Hindlimb muscle (tissue), 1 donor: ENCODE measurements at places on chromosomes 3 and 15. TPM values are rescaled to one million over a fixed set of nuclear protein-coding genes. Genes with fewer than 3 reads are reported as not detected.

- DNase-seq = peak; percentile 26
These were observed 123.5 kb downstream of the RPLP1 start for GRCh38 chr15:69576035-69576526.

- DNase-seq = no peak
These were observed 136.9 kb downstream of the PLCL2 start for GRCh38 chr3:17021614-17022013.

- DNase-seq = no peak
These were observed 79.3 kb upstream of the POLG start for GRCh38 chr15:89413877-89414276.

DNA sequence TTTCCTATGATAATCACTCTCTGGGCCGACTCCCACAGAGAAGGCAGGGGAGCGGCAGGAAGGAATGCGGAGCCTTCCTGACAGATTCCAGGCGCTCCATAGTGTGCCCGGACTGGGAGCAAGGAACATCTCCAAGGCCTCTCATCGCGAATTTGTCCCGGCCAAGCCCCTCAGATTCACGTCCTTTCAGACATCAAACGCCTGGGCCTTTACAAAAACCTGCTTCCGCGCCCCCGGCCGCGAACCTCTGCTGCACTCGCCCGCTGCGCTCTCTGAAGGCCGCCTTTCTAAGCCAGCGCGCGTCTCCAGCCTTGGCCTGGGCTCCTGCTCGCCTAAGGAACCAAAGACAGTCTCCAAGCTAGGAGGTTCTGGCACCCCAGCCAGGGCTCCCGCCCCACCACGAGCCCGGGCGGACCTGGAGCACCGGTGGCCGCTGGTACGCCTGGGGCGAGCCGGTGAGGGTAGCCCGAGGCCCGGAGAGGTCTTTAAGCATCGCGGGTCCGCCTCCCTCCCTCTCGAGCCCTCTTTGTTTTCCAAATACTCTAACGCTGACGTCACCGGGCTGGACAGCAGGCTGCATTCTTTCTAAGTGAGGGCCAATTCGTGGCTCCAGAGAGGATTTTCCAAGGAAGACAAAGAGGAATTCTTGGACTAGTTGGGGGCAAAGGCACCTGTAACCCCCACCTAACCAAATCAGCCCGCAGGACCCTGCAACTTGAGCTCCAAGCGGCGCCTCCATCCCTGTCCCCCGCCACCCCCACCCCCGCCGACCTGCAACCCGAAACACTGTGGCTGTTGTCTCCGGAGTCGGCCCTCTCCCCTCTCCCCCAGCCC is 759 bp downstream of the AMOTL2 start:
- DNase-seq = peak; percentile 92

GRCh38 chr15:39066677-39067076 is 502.1 kb upstream of the RASGRP1 start:
- DNase-seq = no peak

GRCh38 chr3:98800401-98800800 is 37.3 kb downstream of the ST3GAL6 start:
- DNase-seq = no peak

DNA sequence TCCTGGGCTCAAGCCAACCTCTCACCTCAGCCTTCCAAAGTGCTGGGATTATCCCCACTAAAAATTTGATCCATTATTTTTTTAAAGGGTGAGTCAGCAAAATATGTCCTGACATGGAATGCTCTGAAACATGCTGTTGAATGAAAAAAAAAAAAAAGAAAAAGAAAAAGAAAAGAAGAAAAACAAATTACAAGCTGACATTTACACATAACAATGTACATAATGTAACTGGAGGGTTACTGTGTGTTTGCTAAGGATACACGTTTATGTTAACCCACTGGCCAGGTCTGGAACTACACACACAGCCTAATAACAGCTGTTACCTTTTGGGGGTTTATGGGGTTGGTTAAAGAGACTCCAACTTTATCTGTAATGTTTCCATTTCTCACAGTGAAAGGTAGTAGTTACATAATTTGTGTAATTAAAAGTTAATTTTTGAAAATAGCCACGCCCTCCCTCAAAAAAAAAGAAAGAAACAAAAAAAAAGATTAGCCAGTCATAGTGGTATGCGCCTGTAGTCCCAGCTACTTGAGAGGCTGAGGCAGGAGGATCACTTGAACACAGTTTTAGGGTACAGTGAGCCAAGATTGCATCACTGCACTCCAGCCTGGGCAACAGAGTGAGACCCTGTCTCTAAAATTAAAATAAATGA is 3.1 kb upstream of the MESP2 start:
- DNase-seq = no peak

DNA sequence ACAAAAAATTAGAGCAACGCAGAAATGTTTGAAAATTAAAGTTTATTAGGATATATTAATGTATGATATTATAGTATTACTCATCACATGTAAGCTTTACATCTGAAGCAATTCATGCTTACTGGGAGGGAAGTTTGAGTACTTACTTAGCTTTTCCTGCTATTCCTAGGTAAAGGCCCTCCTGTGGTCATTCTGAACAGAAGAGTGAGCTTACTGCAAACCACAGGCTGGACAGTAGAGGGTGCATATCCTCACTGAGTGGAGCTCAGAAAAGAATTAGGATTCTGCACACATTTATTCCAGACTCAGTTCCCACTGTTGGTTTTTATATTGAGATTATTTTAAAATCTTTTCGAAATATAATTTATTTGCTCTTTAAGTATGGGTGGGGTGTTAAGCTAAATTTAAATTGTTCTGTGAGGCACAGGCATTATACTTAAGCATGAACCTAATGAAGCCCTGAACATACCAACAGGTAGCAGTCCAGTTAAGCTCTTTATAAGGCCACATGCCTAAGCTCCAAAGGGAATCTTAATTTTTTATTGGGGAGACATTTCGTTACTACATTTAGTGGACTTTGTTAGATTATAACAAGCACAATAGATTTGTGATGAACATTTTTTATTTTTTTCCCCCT is 10.2 kb downstream of the MRPS22 start:
- peak; percentile 17 for DNase-seq

Gene KCNMB3
- polyA plus RNA-seq = 3.8 TPM

- no peak for DNase-seq
These were observed 57.8 kb upstream of the TGFBR2 start for GRCh38 chr3:30548600-30548999.
